ENCODE measurements at places on chromosomes 5 and 9. TPM values are rescaled to one million over a fixed set of nuclear protein-coding genes. Genes with fewer than 3 reads are reported as not detected.

Gene SPINK14
- not detected for total RNA-seq

Gene THG1L
- total RNA-seq = 13.4 TPM

Gene SLC36A2
- not detected for total RNA-seq

Gene ADRA1B
- total RNA-seq = not detected

Gene CD74
- 407 TPM for total RNA-seq

Gene ZNF608
- total RNA-seq = not detected
